Activated naive CD8-positive, alpha-beta T cell treated with anti-CD3 and anti-CD28 coated beads, Interleukin-2, amount 10 ng/mL, durations not matched to agents 7 days and 5 days (primary cell): ENCODE measurements at places on chromosomes 12 and 14.

GRCh38 chr12:122081083-122081696 is 2.6 kb downstream of the MLXIP start:
- no peak for DNase-seq

DNA sequence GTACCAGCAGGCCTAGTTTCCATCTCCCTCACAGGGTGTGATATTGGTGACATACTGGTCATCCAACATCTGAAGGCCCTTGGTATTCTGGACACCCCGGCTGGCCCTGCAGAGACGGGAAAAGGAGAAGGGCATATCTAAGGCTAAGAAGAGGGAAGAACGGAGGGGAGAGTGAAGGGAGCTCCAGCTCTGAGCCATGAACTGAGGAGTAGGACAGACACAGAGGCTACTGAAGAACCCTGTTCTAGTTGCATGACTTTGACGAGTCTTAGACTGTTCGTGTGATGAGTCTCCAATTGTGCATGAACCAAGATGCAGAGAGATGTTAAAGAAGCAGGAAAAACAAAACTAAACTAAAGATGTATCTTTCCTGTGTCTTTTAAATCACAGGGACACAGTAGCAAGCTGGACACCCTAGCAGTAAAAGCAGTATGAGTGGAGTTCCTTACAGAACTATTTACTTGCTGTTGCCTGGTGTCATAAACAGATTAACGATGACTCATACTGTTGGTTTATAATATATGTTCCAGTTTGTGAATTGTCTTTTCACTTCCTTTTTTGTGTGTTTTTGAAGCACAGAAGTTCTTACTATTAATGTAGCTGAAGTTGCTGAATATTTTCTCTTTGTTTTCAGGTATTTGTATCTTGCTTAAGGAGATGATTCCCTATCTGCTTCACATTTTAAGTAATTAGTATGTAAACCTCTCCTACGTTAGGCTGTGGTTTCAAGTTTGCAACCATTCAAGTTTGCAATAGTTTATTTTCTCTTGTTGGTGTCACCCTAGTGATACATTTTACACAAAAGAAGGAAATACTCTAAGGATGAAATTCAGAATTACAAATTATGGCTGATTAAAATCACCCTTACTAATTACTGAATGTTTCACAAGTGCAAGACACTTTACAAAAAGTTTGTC is 15.7 kb downstream of the FAR2 start:
- DNase-seq, result no peak

GRCh38 chr14:54893151-54893760 is 9.4 kb downstream of the GCH1 start:
- no peak for DNase-seq

- no peak for DNase-seq
These were observed 70.0 kb downstream of the FLRT2 start for GRCh38 chr14:85599939-85600338.

DNA sequence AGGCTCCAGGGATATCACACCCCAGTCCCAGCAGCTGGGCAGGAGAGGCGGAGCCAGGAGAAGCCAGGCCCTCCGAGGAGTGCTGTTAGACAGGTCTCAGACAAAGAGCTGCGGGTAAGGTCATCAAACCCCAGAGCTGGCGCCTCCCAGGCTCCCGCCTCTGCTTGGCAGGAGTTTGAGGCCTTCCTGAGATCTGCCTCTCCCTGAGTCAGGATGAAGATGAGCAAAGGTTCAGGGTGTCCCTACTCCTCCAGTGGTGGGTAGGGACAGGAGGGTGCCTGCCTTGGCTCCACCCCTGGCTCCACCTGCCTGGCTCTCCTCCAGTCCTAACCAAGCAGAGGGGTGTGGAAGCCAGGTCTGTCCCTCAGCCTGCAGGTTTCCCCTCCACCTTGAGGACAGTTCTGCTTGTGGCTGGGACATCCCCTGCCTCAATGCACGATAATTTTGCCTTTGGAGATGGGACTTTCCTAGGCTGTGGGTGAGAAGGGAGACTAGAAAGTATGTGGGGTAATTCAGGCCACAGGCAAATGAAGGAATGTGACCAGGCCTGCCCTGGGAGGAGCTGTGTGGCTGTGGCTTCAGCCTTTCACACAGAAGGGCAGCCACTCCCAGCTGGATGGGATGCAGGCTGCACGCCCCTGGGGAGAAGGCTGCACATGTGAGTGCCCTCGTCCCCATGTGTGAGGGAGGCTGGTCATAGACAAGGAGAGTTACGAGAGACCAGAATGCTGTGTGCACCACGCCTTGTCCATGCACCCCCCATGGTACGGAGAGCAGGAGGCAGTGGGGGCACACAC is 2.2 kb downstream of the PLEKHG6 start:
- no peak for DNase-seq

DNA sequence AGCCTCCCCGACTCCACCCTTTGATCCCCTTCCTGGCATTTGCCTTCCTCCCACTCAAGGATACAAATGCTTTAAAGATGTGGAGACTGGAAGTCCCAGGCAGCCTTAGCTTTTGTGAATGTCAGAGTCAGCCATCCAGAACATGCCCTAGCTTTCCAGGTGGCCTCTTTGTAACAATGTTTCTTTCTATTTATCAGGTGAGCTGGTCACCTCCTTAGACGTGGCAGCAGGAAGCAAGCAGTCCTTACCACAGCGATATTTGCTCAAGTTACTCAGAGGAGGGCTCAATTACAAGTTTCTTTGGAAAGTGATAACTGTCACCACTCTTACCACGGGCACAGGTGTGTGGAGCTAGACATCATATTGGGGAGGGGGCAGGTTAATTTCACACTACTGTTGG is 4.9 kb downstream of the GALNT6 start:
- DNase-seq, result no peak

- DNase-seq, result no peak
These were observed 843 bp upstream of the NUAK1 start for GRCh38 chr12:106139422-106140171.

DNA sequence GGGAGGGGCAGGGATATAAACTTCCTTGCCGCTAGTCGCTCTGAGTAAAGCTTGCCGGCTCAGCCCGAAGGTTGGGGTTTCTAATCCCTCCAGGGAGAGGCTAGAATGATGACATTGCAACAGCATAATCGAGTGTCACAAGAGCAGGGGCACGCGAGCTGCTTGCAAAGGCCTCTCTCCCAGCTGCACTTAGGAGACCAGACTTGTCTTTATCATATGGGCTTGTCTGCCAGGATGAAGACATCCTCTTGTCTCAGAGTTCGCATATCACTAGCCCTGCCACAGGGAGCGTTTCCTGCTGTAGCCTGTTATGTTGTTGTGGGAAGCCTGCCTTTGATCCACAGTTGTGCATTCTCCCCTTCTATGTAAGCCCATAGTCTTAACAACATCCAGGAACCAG is 180.0 kb downstream of the ESR2 start:
- DNase-seq, result no peak

DNA sequence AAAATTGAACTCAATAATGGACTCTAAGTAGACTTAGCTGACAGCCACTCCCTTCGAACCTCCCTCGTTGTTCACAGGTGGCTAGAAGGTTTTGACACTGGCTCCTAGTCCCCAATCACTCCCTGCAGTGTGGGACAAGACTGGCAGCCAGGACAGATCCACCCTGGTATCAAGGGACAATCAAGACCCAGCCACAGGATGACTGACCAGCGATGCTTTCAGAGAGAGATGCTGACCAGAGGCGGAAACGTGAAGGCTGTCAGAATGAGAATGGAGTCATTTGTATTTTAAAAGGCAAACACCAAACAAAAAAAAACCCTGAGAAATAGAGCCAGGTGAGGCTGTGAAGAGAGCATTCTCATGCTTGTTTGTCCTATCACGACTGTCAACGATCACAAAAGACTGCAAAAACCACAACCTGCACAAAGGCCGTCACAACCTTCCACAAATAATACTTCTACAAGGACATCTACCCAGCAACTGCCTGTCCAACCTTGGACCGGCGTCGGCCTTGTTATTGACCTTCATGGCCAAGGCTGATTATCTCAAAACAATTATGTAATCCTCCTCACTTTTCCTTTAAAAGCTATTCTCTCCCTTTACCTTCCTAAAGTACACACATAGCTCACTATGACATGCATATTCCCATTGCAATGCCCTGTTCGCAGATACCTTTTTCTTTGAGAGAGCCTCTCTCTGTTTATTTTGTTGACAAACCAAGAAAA is 13.2 kb downstream of the EIF5 start:
- no peak for DNase-seq

GRCh38 chr12:95859344-95859816 is 628 bp downstream of the SNRPF start:
- no peak for DNase-seq

DNA sequence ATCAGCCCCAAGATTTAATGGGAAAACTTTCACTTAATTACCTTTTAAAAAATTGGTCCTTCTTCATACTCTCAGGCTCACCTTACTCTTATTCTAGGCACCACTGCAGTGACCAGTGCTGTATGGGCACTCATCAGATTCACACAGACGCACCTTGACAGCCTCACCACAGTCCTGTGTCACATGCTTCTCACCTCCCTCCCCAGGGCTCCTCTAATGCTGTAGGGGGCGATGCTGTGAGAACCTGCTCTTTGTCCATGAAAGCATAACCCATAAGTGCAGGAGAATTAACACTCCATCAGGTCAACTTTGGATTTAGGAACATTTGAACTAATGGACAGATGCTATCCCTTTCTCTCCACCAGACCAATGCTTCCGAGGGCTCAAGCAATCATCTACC is 13.9 kb upstream of the PPP4R3A start:
- DNase-seq, result no peak

DNA sequence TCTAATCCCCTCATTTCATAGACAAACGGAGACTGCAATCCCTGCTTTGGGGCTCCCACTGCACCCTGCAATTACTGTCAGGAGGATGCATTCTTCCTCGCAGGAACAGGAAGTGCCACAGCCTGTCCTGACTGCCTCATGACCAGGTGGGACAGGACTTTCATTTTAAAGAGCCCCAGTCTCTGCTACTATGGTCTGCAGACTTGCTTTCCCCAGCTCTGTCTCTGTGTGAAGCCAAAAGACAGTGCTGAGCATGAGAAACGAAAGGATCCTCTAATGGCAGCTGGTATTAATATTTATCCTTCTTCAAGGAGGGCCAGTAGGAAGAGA is 60.0 kb upstream of the PNMA1 start:
- DNase-seq, result no peak

DNA sequence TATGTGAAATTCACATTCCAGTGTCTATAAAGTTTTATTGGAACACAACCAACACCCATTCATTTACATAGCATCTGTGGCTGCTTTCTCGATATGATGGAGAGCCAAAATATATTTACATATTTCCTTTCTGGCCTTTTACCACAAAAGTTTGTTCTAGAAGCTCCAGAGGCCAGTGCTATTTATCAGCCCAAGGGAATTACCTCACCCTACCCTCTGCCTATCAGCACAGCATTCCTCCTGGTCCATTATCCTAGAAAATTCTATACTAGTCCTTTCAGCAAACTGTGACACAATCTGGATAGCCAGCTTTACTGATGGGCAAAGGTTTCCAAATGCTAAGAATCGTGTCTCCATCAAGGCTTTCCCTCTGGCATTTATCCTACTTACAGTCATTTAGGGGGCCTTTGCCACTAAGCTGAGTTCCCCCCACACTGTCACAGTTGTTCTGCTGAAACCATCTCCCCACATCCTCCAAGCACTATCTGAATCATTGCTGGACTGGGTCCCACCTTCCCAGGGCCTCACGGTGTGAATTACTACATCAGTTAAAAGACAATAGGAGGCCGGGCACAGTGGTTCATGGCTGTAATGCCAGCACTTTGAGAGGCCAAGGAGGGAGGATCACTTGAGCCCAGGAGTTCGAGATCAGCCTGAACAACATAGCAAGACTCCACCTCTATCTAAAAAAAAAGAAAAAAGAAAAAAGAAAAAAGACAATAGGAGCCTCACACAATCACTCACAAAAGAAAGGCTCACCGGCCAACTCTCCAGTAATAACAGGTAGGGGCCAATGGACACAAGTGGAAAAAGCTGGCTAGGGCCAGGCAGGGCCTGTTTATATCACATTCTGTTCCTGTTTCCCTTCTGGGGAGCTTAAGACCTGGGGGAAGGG is 12.1 kb downstream of the SYNE3 start:
- DNase-seq, result no peak

GRCh38 chr12:94863321-94864035 is 140.0 kb downstream of the NDUFA12 start:
- DNase-seq, result no peak

- no peak for DNase-seq
These were observed 10.2 kb upstream of the DHRS7 start for GRCh38 chr14:60175255-60175902.

GRCh38 chr12:1226951-1227350 is 235.9 kb downstream of the ERC1 start:
- DNase-seq, result no peak

DNA sequence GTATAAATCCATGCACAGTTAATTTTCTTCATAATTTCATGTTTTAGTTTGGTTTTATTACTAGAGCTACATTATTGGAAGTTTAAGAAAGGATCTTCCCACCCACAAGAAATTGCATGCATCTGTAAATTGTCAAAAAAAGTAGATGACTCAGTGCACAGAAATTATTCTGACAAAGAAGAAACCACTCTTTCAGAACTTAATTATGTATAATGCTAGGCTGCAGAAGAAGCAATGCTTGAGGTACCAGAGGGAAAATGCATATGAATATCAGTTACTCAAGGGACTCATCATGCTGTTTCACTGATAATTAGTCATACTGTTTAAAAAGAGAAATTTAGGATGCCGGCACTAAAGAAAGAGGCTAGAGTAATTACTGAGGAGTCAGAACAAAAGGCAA is 147.0 kb downstream of the SLC16A7 start:
- no peak for DNase-seq

- no peak for DNase-seq
These were observed 4.5 kb upstream of the AKAP6 start for GRCh38 chr14:32324601-32325000.

DNA sequence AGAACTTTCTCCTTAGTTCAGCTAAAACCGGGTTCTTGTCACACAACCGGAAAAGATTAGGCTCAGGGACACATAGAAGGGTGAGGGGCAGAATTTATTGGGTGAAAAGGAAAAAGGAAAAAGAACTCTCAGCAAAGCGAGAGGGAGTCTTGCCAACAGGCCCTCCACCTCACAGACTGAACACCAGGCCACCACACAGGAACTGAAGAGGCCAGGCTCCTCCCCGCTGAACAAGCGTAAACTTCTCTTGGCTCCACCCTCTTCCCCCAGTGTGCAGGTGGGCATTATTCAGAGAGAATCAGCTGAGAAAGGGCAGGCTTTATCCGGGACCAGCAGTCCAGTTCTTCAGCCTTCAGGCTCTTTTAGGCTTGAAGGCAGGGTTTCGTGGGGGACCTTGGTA is 125.6 kb upstream of the FGD4 start:
- DNase-seq, result peak; percentile 60

- no peak for DNase-seq
These were observed 436 bp downstream of the ASB2 start for GRCh38 chr14:93975791-93976476.

DNA sequence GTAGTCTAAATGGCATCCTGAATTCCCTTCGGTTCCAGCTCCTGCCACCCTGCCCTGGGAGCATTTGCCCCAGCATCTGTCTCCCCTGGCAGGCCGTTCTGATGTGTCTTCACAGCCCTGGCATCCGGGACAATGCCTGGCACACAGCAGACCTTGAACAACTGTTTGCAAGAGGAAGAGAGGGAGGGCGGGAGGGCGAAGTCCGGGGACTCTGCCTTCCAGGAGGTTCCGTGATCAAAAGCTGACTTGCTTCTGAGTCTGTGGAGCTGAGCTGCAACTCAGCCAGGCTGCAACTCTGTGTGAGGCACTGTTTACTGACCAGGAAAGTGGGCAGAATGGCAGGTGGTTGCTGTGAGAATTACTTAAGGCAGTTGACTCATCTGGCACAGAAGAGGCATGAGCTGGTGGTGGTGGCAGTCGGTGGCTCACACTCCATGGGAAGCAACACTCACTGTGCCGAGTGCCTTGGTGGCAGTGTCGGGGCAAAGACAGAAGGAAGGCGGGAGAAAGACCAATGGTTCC is 61.1 kb upstream of the DLK1 start:
- no peak for DNase-seq
